ENCODE measurements at places on chromosomes 2 and 18. TPM values are rescaled to one million over a fixed set of nuclear protein-coding genes. Genes with fewer than 3 reads are reported as not detected.
A peak's percentile ranks its signal among the peaks of the same experiment; 100 is the strongest.

DNA sequence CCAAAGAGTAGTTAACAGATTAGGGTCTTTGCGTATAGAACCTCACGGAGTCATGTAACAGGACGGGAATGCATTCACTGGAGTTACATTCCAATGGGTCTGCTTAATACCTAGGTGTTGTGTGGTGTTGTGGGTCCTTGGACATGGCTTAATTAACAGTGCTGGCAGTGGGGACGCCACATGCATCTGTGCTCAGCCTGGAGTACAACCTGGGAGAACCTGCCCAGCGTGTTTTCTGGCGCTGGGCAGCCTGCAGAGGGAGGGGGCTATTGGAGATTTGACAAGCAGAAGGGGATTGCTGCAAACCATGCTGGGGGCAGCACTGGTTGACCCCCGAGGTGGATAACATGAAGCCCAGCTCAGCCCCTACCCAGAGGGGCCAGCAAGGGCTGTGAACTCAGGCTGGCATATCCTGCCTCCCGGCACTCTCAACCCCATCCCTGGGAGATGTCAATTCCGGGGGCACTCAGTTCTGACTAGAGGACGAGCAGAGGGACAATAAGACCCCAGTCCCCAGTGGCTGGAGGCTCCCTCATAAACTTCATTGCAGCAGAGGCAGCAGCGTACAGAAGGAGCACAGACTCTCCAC is 29.3 kb upstream of the COPS8 start:
- H3K27ac ChIP-seq: no peak overlapping the region
- no peak for DNase-seq
- peaks cover 2% of the 10 kb centered on the region for H3K4me1 ChIP-seq
- no peaks in the 10 kb centered on the region for H3K36me3 ChIP-seq

DNA sequence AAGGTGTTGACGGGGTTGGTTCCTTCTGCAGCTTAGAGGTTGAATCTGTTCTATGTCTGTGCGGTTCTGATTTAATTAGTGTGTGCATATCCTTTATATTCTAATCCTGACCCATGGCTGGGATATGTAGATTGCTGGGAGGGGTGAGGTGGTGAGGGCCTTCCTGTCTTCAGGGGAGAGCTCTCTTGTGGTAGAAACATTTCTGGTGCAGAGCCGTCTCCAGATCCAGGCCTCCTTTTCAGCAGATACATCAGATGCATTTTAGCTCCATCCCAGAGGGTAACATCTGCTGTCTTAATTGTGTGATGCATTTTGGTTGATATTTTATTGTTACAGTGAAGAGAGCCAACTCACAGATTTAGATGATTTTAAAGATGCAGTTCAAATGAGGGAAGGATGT is 227.8 kb downstream of the AGAP1 start:
- H3K4me3 ChIP-seq: no peak overlapping the region
- no peak for DNase-seq
- peaks cover 2% of the 10 kb centered on the region for H3K27me3 ChIP-seq
- H3K4me1 ChIP-seq: no peaks in the 10 kb centered on the region
- H3K36me3 ChIP-seq: no peaks in the 10 kb centered on the region

Gene MYCN
- not detected for total RNA-seq

- H3K4me3 ChIP-seq: no peak overlapping the region
- H3K4me1 ChIP-seq: peaks cover 4% of the 10 kb centered on the region
- DNase-seq: no peak
These were observed 76.5 kb downstream of the CDCA7 start for GRCh38 chr2:173431191-173431590.

GRCh38 chr18:54381640-54382039 is 23.9 kb downstream of the C18orf54 start:
- no peak for DNase-seq
- H3K4me1 ChIP-seq: no peaks in the 10 kb centered on the region
- H3K4me3 ChIP-seq: no peak overlapping the region
- H3K27ac ChIP-seq: no peak overlapping the region
- H3K27me3 ChIP-seq: no peaks in the 10 kb centered on the region
- peaks cover 11% of the 10 kb centered on the region for H3K36me3 ChIP-seq

GRCh38 chr2:239259603-239260298 is 141.1 kb downstream of the HDAC4 start:
- H3K27me3 ChIP-seq: no peaks in the 10 kb centered on the region
- H3K4me1 ChIP-seq: peaks cover 87% of the 10 kb centered on the region
- H3K27ac ChIP-seq: peak overlapping the region; percentile 96
- DNase-seq: peak; percentile 49

- H3K4me1 ChIP-seq: no peaks in the 10 kb centered on the region
- DNase-seq: no peak
- H3K27ac ChIP-seq: no peak overlapping the region
- H3K36me3 ChIP-seq: no peaks in the 10 kb centered on the region
- H3K27me3 ChIP-seq: no peaks in the 10 kb centered on the region
- no peak overlapping the region for H3K4me3 ChIP-seq
These were observed 157.8 kb downstream of the ZNF804A start for GRCh38 chr2:184756161-184756560.

- H3K4me3 ChIP-seq: no peak overlapping the region
- DNase-seq: no peak
- H3K27ac ChIP-seq: no peak overlapping the region
- peaks cover 13% of the 10 kb centered on the region for H3K27me3 ChIP-seq
- no peaks in the 10 kb centered on the region for H3K36me3 ChIP-seq
- peaks cover 3% of the 10 kb centered on the region for H3K4me1 ChIP-seq
These were observed 19.3 kb downstream of the MBOAT2 start for GRCh38 chr2:8984157-8984556.

DNA sequence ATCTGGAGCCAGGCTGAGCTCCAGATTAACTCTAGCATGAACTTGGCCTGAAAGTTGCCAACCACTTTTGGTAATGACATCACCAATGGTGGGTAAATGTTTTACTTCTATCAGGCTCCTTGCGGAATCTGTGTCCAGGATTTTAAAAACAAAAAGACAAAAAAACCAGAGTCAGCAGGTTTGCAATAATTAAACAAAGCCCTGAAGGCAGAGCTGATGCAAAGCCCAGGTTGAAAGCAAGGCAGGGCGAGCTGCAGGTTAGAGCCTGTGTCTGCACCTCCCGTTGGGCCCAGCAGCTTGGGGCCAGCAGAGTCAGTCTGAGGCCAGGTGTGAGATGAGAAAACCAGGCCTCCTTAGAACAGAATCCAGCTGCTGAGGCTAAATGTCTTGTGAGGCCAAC is 29.1 kb upstream of the ALK start:
- H3K27ac ChIP-seq: no peak overlapping the region
- H3K36me3 ChIP-seq: no peaks in the 10 kb centered on the region
- H3K27me3 ChIP-seq: peaks cover 2% of the 10 kb centered on the region
- no peak for DNase-seq
- no peak overlapping the region for H3K4me3 ChIP-seq

Gene HSPE1
- total RNA-seq: 162 TPM

DNA sequence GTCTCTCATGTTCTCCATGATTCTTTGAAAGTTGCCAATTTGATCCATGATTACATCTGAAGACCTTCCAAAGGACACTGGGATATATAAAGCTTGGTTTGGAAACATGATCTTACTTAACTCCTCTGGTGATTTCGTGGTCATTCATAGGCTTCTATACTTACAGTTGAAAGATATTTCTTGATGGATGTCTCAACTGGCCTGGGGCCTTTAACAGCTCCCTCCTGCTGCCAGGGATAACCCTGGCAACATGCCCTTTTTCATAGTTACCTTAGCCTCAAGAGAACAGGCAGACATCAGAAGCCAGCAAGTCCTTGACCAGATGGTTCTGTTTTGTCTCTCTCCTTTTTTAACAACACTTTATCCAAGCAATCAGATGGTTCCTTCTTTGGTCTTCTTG is 23.5 kb upstream of the MFF start:
- no peak overlapping the region for H3K27ac ChIP-seq
- H3K4me3 ChIP-seq: no peak overlapping the region
- no peaks in the 10 kb centered on the region for H3K36me3 ChIP-seq
- H3K27me3 ChIP-seq: no peaks in the 10 kb centered on the region
- no peaks in the 10 kb centered on the region for H3K4me1 ChIP-seq

GRCh38 chr18:46621871-46622270 is 35.1 kb downstream of the LOXHD1 start:
- H3K4me3 ChIP-seq: no peak overlapping the region
- peaks cover 2% of the 10 kb centered on the region for H3K27me3 ChIP-seq
- no peak for DNase-seq
- H3K27ac ChIP-seq: peak overlapping the region; percentile 79
- H3K36me3 ChIP-seq: peaks cover 7% of the 10 kb centered on the region

DNA sequence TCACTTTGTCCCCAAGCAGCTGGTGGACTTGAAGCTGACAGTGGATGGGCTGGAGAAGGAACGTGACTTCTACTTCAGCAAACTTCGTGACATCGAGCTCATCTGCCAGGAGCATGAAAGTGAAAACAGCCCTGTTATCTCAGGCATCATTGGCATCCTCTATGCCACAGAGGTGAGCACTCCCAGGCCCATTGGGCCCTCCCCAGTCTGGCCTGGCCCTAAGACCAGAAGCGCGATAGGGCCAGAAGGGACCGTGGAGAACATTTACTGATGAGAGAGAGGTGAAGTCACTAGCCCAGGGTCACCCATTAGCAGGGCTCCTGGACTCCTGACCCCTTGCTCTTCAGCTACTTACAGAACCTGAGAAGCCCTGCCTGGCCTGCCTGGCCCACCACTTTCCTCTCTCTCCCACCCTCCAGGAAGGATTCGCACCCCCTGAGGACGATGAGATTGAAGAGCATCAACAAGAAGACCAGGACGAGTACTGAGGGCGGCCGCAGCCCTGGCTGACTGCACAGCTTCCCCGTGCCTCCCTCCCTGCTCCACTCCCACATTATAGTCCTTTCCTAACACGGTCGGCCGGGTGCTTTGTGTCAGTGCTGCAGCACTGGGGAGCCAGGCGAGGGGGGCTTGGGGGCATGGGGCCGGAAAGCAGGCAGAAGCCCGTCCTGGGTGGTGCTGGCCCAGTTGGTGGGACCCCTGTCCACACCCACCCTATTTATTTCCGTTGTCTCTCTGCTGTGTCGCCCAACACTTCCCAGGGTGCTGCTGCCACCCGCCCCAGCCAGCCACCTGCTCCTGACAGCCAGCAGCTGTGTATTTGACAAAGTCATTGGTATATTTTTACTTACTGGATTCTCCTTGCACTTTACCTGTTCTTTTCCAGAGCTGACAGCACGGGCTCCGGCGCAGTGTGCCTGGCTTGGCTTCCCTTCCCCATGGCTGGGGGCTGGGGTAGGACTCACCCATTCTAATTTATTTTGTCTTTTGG is 6.6 kb upstream of the TMEM214 start:
- H3K4me3 ChIP-seq: no peak overlapping the region
- H3K27ac ChIP-seq: no peak overlapping the region
- peaks cover 18% of the 10 kb centered on the region for H3K4me1 ChIP-seq
- no peak for DNase-seq
- H3K36me3 ChIP-seq: peaks cover 4% of the 10 kb centered on the region

DNA sequence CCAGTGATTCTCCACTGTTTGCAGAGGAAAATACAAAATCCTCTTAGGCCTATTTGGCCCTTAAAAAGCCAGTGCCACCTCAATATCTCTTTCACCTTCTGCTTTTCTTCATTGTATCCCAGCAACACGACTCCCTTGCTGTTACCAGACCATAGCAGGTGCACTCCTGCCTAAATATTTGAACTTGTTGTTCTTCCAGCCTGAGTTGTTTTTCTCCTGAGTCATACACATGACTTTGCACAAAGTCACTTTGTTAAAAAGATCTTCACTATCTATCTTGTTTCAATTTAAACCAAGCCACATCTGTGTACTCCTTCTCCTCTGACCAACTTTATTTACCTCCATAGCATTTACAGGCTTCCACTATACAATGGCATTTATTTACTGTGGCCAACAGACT is 103.6 kb downstream of the LRRTM4 start:
- H3K27me3 ChIP-seq: no peaks in the 10 kb centered on the region
- DNase-seq: no peak
- no peaks in the 10 kb centered on the region for H3K4me1 ChIP-seq
- H3K4me3 ChIP-seq: no peak overlapping the region
- H3K27ac ChIP-seq: no peak overlapping the region

GRCh38 chr18:32446780-32447179 is 23.9 kb downstream of the GAREM1 start:
- no peaks in the 10 kb centered on the region for H3K36me3 ChIP-seq
- H3K27ac ChIP-seq: no peak overlapping the region
- no peak overlapping the region for H3K4me3 ChIP-seq
- peaks cover 4% of the 10 kb centered on the region for H3K27me3 ChIP-seq
- H3K4me1 ChIP-seq: no peaks in the 10 kb centered on the region

Gene LAMA1
- total RNA-seq: not detected

Data from activated CD8-positive, alpha-beta T cell treated with anti-CD3 and anti-CD28 coated beads, Interleukin-2, amount 10 ng/mL, durations not matched to agents 7 days and 5 days (primary cell).